Central memory CD4-positive, alpha-beta T cell (primary cell): ENCODE measurements at places on chromosomes 12 and 14.

DNA sequence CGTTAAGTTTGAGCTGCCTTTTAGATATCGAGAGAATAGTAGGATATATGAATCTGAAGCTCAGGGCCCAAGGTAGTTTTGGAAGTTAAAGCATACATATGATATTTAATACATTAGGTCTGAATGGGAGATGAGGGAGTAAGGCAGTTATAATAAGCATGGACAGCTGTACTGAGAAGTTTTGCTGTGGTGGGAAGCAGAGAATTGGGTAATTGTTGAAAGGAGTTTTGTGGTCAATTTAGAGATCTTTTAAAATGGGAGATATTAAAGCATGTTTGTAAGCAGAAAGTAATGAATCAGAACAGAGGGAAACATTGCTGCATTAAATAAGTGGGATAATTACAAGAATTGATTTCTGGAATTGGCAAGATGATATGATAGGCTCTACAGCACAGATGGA, 21.3 kb downstream of the TBK1 start:
- no peak for DNase-seq

DNA sequence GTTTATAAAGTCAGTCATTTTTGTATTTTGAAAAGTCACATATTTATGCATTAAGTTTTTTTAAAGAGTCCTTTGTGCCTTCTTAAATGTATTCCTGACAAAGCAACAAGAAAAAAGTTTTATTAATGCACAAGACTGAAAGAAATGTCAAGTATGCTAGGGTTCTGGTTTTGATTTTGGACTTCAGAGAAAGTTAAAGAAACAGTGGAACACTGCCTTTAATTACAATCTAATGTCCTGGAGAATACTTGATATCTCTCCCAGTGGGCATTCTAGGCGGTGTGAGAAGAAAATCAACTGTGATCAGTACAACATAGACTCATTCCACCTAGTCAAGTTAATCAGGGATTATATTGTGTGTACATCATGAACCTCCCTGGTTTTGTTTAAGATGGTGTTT, 49.9 kb downstream of the PRICKLE1 start:
- DNase-seq: no peak

GRCh38 chr12:14803830-14804160, 325 bp downstream of the C12orf60 start:
- DNase-seq: no peak

DNA sequence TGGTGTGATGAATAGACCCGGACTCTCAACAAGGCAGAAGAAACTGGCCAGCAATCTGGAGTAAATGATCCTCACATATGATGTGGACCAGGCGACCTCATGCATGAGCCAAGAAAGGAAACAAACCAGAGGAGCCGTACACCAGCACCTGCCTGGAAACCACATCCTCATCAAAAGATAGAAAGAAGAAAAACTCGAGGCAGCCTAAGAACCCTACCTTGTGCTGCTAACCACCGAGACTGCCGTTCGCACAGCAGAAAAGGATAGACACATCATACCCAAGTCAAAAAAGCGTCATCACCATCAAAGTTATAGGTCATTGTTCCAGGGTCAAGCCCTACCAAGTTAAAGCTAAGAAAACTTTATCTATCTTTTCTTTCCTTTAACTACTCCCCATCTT, 66.7 kb downstream of the RESF1 start:
- DNase-seq: peak; percentile 65

DNA sequence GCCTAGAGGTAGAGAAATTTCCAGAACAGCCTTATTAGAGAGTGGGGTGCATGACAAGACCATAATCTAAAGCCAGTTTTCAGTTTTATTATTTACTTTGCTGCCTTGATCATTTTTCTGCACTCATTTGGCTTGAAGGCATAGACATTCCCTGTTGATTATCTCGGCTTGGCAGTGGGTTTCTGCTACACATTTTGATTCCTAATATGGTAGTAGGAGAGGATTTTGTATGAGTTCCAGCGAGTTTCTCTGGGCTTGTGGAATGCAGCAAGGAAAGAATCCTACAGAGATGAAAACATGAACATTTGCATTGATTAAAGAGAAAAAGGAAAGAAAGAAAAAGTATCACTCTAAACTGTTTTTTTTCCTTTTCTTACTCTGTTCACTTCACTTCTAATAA, 281.2 kb downstream of the PAWR start:
- DNase-seq: no peak

- DNase-seq: no peak
Observed at GRCh38 chr14:78170203-78170602, at the start of gene NRXN3. TSS of gene NRXN3 (plus strand) at chr14:78170373. CDS start at chr14:78243094, 72,721 bp downstream.

DNA sequence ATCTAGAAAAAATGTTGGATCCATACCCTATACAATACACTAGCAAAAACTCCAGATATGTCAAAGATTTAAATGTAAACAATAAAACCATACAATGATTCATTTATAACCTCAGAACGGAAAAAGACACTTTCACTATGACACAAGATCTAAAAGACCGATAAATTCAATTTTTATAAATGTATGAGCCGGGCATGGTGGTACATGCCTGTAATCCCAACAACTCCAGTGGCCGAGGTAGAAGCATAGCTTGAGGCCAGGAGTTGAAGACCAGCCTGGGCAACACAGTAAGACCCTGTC, 2.5 kb upstream of the SOS2 start:
- DNase-seq: no peak

DNA sequence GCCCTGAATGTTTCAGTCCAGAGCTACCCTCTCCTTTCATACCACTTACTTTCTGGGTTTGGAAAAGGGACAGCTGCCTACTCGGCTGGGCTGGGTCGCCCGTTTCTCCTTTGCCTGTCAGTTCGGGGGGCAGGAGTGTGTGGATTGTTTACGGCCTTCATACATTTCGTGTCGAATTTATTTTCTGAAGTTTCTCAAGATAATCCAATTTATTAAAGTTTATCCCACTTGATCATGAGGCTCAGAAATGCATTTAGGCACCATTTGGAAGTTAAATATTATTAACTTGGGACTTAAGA, 608 bp downstream of the ZNF410 start:
- DNase-seq: no peak

GRCh38 chr12:16726879-16727278, 120.9 kb upstream of the LMO3 start:
- no peak for DNase-seq

- DNase-seq: no peak
Observed at GRCh38 chr12:7110661-7111060, 1.6 kb upstream of the C1RL start.

- no peak for DNase-seq
Observed at GRCh38 chr12:96420277-96420835, 20.1 kb upstream of the CDK17 start.

- peak; percentile 63 for DNase-seq
Observed at GRCh38 chr12:69329669-69330428, 18.3 kb upstream of the LYZ start.

DNA sequence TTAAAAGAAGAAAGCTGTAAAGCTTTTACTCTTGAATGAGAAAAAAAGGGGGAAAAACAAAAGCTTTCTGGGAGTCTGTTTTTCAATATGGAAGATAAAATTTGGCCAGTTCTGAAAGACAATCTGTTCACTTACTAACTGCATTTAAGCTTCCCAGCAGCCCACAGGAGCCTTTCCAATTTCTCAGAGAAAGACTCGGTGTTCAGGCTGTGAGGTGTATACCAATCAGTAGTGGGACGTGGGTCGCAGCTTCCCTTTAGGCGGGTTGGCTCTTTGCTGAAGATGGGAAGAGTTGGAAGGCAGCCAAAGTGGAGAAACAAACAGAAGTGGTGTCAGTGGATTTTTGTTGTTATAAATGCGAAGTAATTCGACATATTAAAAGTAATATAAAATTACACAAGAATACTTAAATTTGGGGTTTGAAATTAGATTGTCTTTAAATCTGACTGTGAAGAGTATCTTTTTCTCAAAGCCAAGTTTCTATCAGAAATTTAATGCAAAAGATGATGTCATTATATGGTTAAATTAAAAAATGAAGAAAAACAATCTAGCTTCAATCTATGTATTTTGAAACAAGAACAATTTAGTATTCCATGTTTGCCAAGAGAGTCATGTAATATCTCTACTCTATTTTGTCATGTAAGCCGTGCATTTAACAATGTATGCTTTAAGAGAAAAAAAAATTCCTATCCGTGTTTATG, 590.2 kb upstream of the ATXN7L3B start:
- no peak for DNase-seq

GRCh38 chr14:76810953-76811400, 1.7 kb downstream of the ANGEL1 start:
- peak; percentile 25 for DNase-seq

DNA sequence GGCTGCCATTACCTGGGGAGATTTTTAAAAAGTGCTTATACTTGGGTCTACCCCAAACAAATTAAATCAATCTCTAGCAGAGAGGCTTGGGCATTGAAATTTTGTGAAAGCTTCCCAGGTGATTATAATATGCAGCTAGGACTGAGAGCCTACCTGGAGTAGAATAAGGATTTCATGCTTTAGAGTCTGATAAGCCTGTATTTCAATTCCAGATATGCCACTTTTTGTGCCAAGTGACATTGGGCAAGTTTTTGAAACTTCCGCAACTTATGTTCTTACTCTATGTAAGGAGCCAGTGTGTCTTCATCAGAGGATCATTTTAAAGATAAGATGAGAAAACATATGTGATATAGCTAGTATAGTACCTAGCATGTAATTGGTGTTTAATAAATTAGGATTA, 159.8 kb upstream of the LRIG3 start:
- DNase-seq: no peak

- DNase-seq: no peak
Observed at GRCh38 chr12:7144414-7145120, 14.4 kb downstream of the CLSTN3 start.

- DNase-seq: no peak
Observed at GRCh38 chr12:104767261-104767660, 190.8 kb downstream of the SLC41A2 start.

- no peak for DNase-seq
Observed at GRCh38 chr14:73427516-73428264, 30.7 kb downstream of the NUMB start.

DNA sequence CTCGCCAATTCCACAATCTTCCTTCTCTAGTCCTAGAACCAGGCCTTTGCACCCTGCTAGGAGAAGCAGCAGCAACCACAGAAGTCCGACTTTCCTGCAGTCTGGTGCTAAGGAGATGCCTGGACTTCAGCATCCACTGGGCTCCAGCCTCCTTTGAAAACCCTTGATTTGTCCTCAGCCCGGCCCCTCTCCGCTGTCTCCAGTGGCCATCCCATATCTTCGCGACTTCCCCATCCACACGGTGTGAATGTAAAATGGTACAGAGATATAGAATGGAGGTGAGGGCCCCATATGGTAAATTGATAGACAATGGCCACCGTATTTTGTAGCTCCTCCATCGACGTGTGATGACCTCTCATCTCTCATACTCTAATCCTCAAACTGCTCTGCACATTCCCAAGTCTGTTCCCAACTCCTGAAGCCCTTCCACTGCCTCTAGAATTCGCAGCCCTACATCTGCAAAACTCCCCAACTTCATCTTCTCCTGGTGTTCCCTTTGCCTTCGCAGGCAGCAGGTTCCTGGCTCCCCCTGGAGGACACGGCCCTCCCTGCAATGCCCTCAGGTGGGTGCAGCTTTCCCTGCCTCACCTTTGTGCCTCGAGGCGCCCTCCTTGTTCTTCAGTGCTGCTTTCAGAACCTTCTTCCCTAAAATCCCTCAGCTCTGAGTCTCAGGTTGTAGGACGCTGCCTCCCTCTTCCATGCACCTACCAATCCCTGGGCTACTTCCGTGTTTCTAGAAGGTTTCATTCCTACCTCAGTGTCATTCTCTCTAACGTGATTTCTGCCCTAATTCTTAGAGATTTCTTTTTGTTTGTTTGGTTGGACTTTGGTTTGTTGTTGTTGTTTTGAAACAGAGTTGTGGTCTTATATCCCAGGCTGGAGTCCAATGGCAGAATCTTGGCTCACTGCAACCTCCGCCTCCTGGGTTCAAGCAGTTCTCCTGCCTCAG, 36.7 kb downstream of the TMBIM6 start:
- DNase-seq: peak; percentile 63

DNA sequence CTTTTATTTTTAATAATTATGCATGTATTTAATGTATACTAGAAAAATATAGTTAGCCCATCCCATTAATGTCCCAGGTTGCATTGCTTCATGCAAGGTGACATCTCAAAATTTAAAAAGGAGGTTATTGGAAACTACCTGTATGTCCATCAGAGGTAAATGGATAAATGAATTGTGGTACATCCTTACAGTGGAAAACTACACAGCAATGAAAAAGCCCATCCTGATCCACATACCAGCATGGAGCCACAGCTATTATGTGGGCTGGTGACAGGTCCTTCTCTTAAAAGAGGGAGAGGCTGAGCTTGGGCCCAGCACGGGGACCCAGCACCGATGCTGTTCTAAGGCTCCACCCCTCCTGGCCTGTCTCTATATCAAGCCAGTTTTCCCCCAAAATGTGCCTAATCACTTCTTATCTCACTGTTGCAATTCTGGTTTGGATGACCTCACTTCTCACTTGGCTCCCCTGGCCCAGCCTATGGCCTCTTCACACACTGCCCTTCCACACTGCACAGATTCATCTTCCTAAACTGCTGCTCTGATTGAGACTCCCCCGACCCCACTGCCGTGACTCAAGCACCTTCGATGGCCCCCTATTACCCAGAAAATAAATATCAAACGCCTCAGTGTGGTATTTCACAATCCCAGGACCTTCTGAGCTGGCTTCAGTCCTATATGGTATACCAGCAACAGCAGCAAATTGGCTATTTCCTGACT, 97.1 kb upstream of the NCOR2 start:
- DNase-seq: no peak

GRCh38 chr14:33508126-33509062, 442.5 kb downstream of the EGLN3 start:
- DNase-seq: no peak

DNA sequence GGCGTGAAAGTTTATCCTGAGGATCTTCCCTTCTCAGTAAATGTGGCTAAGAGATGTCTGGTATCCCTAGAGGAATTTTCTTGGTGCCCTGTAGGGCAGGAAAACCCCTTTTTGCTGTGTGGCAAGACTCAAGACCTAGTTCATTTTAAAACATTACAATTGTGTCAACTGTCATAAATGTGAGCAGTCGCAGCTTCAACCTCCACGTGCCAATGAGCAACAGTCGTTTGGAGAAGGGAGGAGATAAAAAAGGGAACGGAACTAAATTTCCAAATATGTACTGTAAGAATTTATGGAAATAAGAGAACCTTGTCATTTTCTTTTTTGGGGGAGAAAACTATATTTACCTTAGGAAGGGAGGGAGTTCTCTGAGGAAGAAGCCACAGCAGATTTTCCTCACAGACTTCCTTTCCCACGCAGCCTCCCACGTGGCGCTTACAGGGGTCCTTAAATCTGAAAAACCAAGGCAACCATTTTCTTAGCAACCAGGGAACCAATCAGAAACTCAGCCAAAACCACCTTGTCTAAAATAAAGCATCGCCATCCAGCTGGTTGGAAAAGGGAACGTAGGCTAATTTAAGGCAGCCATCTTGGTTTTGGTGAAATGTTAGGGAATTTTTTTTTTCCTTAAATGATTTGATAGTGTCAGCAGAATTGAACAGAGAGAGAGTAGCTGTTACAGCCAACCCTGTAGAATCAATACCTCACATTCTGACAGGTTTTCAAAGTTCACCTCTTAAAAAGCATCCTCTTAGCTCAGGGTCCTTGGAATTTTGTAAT, 99.1 kb downstream of the FIGNL2 start:
- DNase-seq: no peak
